Mesenteric fat pad (tissue), 1 donor: ENCODE measurements at places on chromosomes 2 and 18. TPM values are rescaled to one million over a fixed set of nuclear protein-coding genes. Genes with fewer than 3 reads are reported as not detected.

NXPH2 gene
- not detected for total RNA-seq

CPLX4 gene
- not detected for total RNA-seq

- no peak for DNase-seq
These were observed 152.2 kb downstream of the TWIST2 start for GRCh38 chr2:239000089-239000488.

DNA sequence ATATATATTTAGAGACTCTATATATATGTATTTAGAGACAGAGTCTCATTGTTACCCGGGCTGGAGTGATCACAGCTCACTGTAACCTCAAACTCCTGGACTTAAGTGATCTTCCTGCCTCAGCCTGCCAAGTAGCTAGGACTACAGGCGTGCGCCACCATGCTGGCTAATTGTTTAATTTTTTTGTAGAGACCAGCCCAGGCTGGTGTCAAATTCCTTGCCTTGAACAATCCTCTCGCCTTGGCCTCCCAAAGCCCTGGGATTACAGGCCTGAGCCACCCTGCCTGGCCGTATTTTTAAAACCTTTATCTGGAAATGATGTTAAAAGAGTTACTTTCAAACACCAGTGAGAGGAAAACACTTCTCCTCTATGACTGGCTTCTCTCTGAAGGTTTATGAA, 30.9 kb upstream of the PGAP1 start:
- DNase-seq: no peak
